Activated CD4-positive, CD25-positive, alpha-beta regulatory T cell treated with anti-CD3 and anti-CD28 coated beads, Interleukin-2, amount 50 U/mL, for 24 hours (primary cell): ENCODE measurements at places on chromosomes 12 and 14.
A peak's percentile ranks its signal among the peaks of the same experiment; 100 is the strongest.

DNA sequence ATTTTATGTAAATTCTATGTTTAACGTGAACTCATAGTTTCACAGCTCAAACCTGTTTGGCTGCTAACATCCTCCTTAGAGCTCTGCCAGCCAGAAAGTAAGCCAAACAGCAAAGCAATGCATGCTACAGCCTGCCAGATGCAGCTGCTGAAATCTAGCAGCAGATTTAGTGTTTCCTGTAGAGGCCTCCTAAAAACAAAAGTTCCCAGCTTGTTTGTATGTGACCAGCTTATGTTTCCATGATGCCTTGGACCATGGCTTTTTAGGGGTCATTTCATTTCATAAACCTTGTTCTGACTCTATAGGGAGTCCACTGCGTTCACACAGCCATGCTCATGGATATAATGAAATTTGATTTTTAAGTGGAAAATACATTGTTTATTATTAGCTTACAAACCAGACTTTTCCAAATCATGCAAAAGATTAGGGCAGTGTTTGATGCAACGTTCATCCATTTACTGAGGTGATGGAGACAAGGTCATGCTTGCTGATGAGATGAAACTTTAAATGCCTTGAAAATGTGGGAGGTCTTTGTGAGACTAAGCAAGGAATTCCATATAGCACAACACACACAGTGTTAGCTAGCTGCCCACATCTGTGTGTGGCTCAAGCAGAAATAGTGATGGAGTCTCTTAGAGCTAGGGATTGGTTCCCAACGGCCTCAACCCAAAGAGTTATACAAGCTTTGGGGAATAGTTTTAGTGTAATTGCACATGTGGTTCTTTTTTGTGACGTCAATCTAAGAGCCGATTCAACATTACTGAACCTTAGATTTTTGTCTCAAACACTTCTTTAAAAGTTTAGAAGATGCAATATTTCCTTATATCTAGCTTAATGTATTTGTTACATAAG lies 157.5 kb upstream of the LRIG3 start:
- ATAC-seq: no peak

GRCh38 chr14:32633224-32633859 lies 304.2 kb downstream of the AKAP6 start:
- ATAC-seq: no peak

- no peak for ATAC-seq
Observed at GRCh38 chr14:21557084-21557901, 22.6 kb downstream of the OR10G3 start.

DNA sequence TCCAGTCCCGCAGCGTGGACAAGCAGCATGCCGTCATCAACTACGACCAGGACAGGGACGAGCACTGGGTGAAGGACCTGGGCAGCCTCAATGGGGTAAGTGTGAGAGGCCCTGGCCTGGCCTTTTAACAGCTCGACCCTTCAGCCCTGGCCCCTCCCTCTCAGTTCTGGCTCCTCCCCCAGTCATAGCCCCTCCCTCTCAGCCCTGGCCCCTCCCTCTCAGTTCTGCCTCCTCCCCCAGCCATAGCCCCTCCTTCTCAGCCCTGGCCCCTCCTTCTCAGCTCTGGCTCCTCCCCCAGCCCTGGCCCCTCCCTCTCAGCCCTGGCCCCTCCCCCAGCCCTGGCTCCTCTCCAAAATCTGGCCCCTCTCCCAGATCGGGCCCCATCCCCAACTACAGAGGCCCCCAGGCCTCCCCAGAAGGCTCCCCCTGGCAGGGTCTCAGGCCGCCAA lies 11.2 kb downstream of the CEP170B start:
- ATAC-seq: peak; percentile 63

DNA sequence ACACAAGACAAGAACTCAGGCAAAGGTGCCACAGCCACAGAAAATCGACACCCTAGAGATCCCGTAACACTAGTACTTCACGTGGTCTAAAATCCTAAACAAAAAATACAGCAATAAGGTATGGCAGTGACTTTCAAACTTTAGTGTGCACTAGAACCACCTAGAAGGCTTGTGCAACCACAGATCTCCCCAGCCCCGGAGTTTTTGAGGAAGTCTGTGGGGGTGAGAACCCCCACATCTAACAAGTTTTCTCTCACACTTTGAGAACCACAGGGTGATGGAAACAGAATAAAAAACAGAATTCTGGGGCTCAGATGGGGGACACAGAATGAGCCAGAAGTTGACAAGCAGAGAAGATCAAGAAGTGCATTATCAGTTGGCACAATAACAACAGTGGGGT lies 254.0 kb downstream of the ANO6 start:
- ATAC-seq: no peak

DNA sequence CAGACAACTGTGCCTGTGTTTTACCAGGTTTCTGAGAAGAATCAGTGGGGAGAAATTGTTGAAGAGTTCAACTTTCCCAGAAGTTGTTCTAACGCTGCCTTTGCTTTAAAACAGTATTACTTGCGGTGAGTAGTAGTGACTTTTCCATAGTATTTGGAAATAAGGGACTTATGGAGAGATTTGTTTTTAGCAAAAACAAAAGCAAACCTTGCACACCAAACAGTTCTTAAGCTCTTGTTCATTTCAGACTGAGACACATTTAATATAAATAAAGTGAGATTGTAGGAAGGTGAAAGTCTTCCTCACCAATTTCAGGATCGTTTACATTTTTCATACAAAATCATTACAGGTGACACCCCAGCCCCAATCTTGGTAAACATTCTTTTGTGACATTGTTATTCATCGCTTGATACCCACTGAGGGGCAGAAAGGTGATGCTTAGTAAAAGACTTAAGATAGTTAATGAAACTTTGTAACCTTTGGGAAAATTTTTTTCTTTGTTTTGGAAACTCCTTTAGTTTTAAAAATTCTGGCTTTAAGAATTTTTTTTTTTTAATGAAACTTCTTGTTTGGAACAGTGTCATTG lies 1.8 kb downstream of the ARID2 start:
- no peak for ATAC-seq

DNA sequence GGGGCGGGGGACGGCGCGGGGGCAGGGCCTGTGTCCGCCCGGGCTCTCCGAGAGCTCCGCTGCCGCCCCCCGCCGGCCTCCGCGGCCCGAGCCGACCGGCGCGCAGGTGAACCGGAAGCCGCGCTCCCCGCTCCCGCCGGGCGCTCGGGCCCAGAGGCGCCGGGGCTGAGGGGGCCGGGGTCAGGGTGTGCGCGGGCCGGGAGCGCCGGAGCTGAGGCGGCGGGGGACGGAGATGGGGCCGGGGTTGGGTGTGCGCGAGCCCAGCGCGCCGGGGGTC lies 431 bp downstream of the HIP1R start:
- peak; percentile 46 for ATAC-seq

- peak; percentile 54 for ATAC-seq
Observed at GRCh38 chr12:3073438-3074250, 3.5 kb upstream of the TSPAN9 start.

DNA sequence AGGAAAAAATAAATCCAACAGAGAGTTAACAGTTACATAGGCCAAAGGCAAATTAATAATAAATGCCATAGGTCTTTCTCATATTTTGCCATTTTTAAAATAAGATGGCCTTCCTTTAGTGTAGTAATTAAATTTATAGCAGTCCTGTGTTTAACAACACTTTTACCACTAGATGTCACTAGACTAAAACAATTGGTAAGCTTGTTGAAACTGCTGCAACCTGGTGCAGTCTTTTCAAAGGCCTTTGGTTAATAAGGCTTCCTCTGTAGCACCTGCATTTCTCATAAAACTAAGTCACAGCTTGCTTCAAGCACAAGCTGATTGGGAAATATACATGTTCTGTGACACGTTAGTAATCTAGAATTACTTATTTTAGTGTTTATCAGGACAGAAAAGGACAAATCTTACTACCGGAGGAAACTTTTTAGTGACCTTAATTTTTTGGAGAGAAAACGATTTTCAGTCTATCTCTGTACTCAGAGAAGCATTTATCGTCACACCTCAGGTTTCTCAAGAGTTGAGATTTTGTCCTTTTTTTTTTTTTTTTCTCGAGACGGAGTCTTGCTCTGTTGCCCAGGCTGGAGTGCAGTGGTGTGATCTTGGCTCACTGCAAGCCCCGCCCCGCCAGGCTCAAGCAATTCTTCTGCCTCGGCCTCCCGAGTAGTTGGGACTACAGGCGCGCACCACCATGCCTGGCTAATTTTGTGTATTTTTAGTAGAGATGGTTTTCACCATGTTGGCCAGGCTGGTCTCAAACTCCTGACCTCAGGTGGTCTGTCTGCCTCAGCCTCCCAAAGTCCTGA lies 20.0 kb downstream of the BORCS5 start:
- peak; percentile 81 for ATAC-seq

DNA sequence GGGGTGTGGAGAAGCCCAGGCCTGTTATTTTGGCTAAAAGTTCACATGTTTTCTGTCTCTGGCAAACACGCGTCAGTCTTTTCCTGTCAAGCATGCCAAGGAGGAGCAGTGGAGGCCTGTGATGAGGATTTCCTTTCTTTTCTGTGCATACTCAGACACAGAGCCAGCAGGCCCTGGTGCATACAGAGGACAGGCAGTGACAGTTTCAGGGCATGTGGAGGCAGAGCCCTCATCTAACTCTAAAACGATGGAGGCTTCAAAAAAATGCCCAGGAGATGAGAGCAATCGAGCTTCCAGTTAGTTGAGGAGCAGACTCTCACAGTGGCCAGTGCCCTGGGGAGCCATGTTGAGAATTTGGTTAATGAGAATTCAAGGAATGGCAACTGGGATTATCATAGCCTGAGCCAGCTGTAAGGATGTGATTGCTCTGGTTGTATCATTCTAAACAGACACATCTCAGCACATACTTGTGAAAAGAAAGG lies 66.5 kb downstream of the TRAFD1 start:
- ATAC-seq: no peak

- no peak for ATAC-seq
Observed at GRCh38 chr12:95838125-95838524, 20.6 kb upstream of the SNRPF start.

DNA sequence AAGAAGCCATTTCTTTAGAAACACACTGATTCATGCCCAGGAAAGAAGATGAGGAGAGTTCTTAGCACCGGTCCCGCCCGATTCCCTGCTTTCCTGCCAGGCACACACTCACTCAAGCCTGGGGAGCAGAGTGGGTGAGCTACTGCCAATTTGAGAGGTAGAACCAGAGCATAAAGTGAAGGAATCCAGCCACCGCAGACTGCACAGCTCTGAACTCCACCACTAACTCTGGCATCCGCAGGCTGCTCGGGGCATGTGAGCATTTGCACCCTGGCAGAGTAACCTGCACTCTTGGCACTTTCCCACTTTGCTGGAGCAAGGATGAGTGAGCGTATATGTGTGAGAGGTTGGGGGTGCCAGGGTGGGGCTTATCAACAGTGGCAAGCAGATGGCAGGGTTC lies 4.0 kb upstream of the SYNDIG1L start:
- no peak for ATAC-seq

- ATAC-seq: no peak
Observed at GRCh38 chr14:89920056-89920455, 34.5 kb downstream of the EFCAB11 start.

DNA sequence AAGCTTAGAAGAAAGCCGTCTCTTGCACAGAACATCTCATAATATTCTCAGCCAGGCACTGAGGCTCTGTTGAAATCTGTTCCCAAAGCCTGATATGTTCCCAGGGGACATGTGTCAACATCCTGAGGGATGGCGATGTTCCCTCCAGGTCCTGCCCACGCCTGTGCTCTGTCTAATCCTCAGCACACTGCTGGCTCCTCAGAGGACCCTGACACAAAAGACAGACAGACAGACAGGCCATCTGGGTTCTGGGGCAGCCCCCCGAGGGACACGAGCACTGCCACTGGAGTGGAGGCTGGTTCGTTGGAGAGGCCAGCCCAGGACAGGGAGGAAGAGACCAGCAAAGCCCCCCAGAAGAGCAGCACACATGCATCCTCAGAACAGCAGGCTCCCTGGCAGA lies 27.8 kb downstream of the CHGA start:
- ATAC-seq: no peak

GRCh38 chr12:124930586-124930985 lies 16.1 kb upstream of the UBC start:
- no peak for ATAC-seq

GRCh38 chr14:32986791-32987540 lies 48.3 kb downstream of the NPAS3 start:
- ATAC-seq: no peak
